RWPE1 (cell line): ENCODE measurements at places on chromosomes 5 and 9.

DNA sequence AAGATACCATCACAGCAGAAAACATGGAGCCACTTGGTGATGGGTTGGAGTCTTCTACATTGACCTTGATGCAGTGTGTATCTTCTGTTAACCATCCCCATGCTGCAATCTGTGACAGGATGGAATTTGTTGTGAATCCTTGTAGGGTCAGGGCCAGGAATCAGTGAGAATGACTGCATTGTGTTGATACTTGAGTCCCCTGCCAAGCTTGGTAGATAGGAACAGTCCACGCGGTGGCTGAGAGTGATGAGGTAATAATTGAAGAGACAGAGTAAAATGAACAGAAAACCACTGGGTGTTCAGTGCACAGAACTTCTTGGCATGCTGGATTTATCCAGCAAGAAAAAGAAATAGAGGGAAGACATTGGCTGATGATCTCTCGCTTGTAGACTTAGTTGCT, 217.5 kb downstream of the MAN2A1 start:
- DNase-seq, result no peak

GRCh38 chr9:83449166-83449565, 89.0 kb downstream of the FRMD3 start:
- no peak for DNase-seq

GRCh38 chr5:138352722-138353559, 456 bp downstream of the KDM3B start:
- DNase-seq, result peak; percentile 58

DNA sequence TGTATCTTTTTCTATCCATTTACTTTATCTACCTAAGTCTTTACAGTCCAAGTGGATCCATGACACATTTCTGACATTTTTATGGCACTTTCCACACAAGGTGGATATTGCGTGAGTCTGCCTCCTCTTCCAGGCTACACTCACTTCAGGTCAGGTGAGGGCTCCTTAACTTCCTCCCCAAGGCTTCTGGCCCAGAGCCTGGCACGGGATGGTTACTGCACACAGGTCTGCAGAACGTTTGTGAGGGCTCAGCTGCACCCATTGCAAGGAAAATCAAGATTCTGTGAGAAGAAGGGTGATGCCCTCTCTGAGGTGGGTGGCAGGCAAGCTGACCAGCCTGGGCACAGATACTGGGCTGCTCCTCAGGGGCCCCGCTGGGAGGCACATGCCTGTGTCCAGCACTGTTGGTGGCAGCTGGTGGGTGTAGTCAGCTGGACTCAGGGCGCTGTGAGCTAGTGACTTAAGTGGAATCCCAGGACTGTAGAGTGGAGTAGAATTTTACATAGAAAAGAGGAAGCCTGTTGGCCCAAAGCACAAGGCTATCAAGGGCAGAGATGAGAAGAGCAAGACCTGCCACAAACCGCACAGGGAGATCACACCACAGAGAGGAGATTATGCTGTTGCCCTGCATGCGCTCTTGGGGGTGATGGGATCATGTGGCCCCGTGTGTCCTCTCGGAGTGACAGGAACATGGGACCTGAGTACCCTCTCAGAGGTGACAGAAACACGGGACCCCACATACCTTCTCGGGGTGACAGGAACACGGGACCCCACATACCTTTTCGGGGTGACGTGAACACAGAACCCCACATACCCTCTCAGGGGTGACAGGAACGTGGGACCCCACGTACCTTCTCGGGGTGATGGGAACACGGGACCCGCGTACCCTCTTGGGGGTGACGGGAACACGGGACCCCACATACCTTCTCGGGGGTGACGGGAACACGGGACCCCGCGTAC, 21.3 kb downstream of the AHRR start:
- no peak for DNase-seq

DNA sequence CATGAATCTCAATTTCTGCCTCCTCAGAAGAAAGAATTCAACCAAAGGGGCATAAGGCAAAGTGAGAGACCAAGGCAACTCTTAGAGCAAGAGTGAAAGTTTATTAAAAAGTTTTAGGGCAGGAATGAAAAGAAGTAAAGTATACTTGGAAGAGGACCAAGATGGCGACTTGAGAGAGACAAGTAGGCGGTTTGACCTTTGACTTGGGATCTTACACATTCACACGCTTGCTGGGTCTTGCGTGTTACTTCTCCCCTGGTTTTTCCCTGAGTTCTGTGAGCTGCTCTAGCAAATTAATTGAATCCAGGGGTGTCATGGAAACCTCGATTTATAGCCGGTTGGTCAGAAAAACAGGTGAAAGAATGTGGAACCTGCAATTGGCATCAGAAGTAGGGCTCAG, 7.0 kb downstream of the ZNF346 start:
- DNase-seq, result no peak

DNA sequence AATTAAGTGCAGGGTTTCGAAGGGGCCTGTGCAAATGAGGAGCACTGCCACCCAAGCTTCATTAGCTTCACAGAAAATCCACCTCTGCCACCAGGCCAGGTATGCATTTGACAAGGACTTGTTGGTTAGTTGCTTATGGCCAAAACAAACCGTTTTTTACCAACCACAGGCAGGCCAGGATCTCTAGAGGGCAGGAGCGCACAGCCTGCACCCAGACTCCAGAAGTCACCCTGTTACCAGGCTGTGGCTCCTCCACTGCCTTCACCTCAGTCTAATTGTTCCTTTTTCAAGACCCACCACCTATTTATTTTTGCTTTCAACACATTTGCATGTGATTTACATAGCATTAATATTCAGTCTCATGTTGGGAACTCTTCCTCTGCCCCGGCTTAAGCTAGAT, 78.3 kb upstream of the HSPA9 start:
- peak; percentile 30 for DNase-seq

DNA sequence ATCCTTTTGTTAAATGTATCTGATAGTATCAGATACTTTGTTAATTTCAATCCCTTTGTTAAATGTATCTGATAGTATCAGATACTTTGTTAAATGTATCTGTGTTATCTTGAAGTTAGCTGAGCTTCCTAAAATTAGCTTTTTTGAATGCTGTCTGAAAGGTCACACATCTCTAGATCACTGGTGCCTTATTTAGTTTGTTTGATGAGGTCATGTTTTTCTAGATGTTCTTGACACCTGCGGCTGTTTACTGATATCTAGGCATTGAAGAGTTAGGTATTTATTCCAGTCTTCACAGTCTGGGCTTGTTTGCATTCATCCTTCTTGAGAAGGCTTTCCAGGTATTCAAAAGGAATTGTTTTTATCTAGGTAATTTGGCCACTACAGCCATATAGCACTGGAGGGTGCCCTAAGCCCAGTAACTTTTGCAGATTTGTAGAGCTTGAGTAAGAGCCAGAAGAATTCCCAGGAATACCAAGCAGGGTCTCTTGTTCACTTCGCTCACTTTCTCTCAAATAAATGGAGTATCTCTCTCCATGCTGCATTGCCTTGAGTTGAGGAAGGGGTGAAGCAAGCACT, 435.4 kb upstream of the GRAMD2B start:
- DNase-seq, result no peak

DNA sequence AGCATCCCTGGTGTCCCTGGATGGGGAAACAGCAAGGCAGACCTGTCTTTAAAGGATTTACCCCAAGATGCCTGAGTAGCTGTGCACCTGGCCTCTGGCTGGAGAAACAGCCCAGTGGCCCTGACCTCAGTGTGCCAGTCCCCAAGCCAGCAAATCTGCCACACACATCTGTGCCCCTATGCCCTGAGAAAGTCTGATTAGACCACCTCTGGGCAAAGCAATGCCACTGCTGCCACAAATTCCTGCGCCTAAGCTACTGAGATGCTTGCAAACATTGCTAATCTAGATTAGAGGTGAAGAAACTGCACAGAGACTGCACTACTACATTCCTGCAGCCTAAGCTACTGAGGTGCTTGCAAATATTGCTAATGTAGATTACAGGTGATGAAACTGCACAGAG, 269.6 kb downstream of the CEMIP2 start:
- no peak for DNase-seq

GRCh38 chr9:16425562-16426231, 444.8 kb downstream of the BNC2 start:
- peak; percentile 17 for DNase-seq

GRCh38 chr9:101625876-101626275, 31.1 kb upstream of the PPP3R2 start:
- DNase-seq, result no peak

DNA sequence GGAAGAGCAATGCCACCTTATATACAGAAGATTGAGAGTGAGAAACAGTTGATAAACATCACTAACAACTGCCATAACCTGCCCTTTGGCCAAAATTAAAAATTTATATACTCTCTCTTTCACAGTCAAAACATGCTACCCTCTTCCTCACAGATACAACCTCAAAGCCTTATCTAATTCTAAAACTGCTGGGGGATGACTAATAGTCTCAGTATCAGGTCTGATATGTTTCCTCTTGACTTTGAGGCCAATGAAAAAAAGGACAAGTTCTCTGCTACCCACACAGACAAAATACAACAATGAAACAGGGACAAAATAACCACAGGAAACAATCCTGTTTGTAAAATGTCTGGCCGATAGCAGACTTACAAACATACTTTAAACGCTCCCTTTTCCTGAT, 485.6 kb upstream of the NUDT12 start:
- no peak for DNase-seq

DNA sequence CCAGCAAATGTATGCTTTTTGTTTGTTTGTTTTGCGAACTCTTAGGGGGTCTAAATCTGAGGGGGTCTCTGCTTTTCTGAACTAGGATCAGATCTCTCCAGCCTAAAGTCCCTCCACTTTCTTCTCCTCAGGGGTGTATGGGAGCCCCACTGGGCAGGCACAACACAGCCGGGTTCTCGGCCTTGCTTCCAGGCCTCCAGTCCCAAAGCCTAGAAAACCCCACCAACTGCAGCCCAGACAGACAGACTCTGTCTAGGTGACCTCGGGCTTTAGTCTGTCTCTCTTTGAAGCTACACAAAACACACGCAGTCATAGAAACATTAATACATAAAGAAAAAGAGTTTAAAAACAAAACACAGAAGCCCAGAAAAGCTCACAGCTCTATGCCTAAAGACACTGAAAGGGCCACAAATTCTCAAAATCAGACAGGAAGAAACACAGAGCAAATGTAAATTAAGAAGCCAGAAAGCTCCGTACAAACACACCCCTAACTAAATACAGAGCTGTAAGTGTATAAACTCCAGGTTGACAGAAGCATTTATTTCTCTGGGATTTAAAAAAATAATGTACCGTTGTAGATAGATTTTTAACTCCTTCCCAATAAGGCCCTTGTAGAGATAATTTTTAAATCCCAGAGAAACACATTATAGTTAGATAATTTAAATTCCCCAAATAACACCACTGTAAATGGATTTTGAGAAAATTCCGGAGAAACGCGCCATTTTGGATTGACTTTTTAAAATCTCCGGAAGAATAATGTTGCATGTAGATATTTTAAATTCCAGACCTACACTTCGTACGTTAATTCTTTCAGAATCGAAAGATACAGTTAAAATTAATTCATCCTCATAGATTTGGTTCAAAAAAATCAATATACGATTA, 2.0 kb downstream of the PITX1 start:
- DNase-seq, result no peak

- no peak for DNase-seq
These were observed 209.4 kb downstream of the DTWD2 start for GRCh38 chr5:118778941-118779340.

DNA sequence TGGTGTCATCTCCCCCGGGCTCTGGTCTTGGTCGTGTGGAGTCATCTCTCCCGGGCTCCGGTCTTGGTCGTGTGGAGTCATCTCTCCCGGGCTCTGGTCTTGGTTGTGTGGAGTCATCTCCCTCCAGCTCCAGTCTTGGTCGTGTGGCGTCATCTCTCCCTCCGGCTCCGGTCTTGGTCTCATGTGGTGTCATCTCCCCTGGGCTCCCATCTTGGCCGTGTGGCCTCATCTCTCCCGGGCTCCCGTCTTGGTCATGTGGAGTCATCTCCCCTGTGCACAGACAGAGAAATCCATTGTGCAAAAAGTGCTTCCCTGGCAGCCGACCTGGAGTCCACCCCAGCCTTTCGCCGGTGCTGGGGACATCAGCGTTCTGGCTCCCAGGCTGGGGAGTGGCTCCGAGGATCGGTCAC, 91.1 kb upstream of the CACNA1B start:
- no peak for DNase-seq

DNA sequence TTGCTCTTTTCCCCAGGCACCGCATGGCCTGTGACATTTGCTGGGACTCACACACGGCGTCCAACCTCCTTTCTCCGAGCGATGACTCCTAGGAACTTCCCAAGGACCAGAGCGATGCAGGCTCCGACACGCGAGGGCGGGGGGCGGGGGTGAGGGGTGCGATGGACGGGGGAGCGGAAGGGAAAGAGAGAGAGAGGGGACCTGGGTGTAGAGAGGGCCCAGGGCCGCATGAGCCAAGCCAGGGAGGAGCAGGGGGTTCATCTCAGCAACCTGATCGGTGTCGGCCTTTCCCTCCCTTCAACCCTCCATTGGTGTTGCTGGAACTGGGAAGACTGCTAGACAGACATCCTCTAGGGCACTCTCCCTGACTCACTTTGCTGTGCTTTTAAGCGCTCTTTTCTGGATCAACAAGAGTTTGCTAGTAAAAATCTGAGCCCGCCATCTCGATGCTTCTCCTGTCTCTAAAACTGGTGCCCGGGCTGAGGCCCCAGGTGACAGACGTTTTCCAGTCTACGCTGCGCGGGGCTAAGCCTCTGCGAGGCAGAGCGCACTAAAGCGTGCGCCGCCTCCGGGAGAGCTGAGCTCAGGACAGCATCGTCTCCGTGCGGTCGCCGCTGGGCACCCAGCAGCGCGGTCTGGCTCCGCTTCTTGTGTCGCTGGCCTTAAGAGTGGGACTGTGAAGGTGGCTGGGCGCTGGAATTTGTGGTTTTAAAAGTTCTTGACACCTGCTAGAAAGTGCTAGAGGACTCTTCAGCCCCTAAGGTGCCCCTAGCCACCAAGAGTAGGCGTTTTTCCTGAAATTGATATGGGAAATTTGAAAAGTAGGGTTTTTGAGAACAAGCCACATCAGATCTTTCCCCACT, 1.0 kb upstream of the TSLP start:
- no peak for DNase-seq

- DNase-seq, result no peak
These were observed 19.5 kb upstream of the GOLPH3 start for GRCh38 chr5:32193591-32193990.

DNA sequence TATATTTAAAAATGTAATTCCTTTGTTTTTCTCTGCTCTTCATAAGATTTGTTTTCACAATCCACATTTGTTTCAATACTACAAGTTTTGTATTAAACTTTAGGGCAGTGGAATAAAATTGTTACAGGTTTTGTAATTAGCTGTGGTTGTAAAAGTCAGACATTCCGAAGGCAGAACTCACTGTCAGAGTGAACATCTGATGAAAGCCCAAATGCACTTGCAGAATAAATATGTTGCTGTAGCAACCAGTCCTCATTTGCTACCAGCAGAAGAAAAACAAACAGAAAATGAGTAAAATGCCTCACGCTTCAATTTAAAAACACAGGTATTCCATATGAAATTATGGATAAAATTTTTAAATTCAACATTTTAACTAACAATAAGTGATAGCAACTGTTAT, 740.1 kb upstream of the FAM174A start:
- no peak for DNase-seq

DNA sequence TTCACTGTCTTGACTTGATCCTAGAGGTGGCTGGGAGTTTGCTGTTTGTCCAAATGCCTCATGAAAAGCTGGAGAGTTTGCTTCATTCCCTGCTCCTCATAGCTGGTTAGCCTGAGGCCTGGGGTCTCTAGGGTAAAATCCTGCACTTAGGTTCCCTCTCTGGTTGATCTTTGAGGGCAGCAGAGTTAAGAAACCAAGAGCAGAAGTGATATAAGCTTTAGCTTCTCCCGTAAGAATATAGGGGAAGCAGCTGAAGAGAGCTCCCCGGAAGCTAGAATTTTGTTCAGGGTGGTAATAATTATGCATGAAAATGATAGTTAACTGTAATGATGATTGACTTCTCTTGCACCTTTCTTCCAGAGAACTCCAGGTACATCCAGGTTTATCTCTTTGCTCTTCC, 1.4 kb downstream of the FAM53C start:
- no peak for DNase-seq
